NCI-H2171 (cell line): ENCODE measurements at places on chromosomes 5 and 9.

DNA sequence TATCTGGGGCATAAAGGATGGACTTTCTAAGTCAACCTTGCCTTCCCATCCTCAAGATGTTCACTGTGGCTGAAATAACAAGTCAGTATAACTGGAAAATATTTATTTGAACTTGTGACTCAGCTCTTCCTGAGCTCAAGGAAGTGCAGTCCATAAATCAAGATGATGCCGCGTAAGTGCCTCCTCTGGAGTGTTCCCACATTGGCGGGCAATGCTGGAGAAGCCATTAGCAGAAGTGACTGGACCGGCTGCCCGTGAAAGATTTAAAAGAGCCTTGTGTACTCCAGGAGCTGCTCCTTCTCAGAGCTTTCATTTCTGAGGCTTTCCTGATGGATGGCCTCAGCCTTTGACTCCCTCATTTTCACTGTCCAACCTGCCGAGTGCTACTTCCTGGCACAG, 17.4 kb downstream of the TMOD1 start:
- no peak for DNase-seq

DNA sequence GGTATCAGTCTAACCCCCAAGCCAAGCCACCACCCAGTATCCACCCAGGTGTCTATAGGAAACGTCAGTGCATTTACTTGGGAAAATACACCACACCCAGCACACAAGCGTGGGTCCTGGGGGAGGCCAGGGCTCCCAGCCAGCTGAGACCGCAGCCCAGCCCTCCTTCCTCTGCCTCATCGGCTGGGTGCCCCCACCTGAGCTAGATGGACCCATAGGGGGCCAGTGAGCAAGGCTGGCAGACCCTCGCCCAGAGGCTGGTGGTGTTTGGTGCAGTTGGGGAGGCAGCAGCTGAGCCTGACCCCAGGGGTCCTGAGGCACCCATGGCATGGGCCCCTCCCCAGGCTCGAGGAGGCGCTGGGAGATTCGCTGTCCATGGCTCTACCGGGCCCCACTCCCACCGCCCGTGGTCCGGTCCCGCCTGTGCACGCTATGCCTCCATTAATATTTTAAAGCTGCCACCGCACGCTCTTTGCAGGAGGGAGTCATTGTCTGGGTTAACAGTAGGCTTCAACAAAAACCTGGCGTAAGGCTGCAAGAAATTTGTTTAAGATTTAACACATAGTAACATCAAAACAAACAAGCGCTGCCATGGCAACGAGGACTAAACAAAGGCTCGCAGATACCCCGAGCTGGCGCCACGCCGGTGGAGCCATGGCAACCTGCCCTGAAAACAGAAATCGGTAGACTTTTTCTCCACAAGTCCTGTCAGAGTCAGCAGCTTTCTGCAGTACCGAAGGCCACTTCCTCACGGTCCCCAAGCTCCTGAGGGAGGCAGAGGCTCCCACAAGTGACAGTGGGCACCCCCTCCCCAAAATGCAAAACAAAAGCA, 20.6 kb downstream of the TPPP start:
- peak; percentile 97 for DNase-seq

GRCh38 chr9:133031496-133031911, 707 bp downstream of the GTF3C5 start:
- DNase-seq, result no peak

- no peak for DNase-seq
These were observed 182.3 kb downstream of the CFAP90 start for GRCh38 chr5:7668627-7669026.
